M059J (cell line): ENCODE measurements at places on chromosomes 2 and 18. TPM values are rescaled to one million over a fixed set of nuclear protein-coding genes. Genes with fewer than 3 reads are reported as not detected.

Gene SOX11
- total RNA-seq: not detected in 2 replicates

Gene ABCG5
- not detected in 2 replicates for total RNA-seq

Gene PRKAG3
- total RNA-seq: not detected in 2 replicates

Gene MALL
- 27.5 and 42.0 TPM in 2 replicates for total RNA-seq

Gene C2orf80
- not detected in 2 replicates for total RNA-seq

Gene TMEM169
- total RNA-seq: 1.3 TPM in 1 of 2 replicates, not detected in the other

- peak; percentile 36 for DNase-seq
Observed at GRCh38 chr2:121613774-121614173, 35.5 kb downstream of the CLASP1 start.

GRCh38 chr2:42133771-42134195 lies 35.4 kb upstream of the EML4 start:
- DNase-seq: peak; percentile 61

GRCh38 chr2:116491292-116491691 lies 1323.2 kb upstream of the DDX18 start:
- no peak for DNase-seq

- DNase-seq: no peak
Observed at GRCh38 chr2:179538406-179539123, 273.9 kb upstream of the SESTD1 start.

DNA sequence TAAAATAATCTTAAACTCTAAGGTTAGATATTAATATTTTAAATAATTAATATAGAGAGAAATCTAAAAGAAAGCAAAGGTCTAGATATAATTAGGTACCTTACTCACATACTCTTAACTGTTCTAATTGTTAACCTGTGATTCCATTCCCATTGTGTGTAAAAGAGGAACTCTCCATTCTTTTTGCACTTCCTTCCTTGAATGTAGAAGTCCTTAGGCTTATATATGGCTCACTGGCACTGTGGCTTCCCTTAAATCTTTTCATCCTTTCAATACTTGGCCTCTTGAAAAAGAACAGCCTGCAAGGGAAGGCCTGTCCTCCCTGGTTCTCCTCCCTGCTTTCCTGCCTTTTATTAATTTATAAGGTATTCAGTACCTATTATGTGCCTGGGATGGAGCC lies 182.8 kb upstream of the FOSL2 start:
- no peak for DNase-seq

GRCh38 chr2:2007551-2008501 lies 263.5 kb upstream of the PXDN start:
- DNase-seq: no peak

DNA sequence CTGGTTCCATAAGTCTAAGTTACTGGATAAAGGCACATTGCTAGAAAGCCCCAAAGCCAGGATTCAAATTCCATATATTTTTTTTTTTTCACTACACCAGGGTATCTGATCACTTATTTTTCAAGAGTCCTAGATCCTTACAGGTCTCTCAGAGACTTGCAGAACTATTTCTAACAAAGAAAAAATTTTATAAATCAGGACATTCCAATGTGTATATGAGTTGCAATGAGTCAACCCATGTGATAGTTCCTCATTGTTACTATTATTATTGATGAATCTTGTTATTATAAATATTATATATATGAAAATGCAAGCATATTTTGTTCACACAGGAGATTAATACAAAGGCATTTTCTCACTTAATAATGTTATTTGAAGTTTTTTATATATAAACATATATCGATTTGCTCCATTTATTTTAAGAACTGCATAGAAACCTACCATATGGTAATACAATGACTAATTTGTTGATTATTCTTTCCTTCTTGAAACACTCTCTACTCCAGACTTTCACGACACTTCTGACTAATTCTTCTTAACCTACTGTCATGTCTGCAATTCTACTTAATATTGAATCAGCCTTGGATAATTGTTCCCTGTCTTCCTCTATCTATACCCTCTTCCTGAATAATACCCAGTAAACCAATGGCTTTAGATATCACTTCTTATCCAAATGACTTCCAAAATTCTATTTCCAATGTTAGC lies 968.4 kb upstream of the NRXN1 start:
- DNase-seq: no peak

- no peak for DNase-seq
Observed at GRCh38 chr2:81981585-81981984, 1677.0 kb upstream of the LRRTM1 start.
